M059J (cell line): ENCODE measurements at places on chromosomes 7 and 10. TPM values are rescaled to one million over a fixed set of nuclear protein-coding genes. Genes with fewer than 3 reads are reported as not detected.

GRCh38 chr7:18145160-18145559 is 117.5 kb upstream of the PRPS1L1 start:
- no peak for DNase-seq

DNA sequence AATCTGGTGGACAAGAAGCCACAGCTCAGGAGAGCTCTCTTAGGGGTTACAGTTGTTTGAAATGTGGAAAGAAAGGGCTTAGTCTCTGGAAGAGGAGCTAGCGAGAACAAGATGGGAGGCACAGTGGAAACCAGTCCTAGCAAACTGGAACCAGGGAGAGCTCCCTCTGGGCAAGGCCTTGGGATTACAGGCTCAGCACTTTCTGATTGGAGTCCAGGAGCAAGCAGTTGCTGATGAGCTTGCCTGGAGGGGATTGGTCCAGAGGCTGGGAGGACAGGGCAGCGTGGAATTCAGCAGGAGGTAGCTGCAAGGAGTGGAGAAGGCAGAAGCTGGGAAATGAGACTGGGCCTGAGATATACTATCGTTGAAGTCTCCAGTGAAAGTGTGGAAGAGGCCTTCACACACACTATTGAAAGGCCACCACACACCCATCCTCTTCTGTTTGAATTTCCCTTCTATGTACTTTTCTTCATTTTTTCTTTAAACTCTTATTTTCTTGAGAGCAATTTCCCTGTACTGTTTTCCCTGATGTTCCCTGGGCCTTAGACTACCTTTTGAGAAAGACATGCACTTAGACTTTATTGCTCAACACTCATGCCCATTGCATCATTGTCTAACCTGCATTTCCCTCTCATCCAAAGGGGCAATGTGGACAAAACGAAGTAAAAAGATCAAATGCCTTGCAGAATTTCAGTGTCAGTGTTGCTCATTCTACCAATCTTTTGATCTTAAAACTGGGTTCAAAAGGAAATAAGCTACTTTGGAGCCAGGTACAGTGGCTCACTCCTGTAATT is 57.8 kb upstream of the LANCL2 start:
- DNase-seq, result peak; percentile 35

- DNase-seq, result peak; percentile 20
These were observed 69.0 kb downstream of the PRSS58 start for GRCh38 chr7:142188846-142189245.

DNA sequence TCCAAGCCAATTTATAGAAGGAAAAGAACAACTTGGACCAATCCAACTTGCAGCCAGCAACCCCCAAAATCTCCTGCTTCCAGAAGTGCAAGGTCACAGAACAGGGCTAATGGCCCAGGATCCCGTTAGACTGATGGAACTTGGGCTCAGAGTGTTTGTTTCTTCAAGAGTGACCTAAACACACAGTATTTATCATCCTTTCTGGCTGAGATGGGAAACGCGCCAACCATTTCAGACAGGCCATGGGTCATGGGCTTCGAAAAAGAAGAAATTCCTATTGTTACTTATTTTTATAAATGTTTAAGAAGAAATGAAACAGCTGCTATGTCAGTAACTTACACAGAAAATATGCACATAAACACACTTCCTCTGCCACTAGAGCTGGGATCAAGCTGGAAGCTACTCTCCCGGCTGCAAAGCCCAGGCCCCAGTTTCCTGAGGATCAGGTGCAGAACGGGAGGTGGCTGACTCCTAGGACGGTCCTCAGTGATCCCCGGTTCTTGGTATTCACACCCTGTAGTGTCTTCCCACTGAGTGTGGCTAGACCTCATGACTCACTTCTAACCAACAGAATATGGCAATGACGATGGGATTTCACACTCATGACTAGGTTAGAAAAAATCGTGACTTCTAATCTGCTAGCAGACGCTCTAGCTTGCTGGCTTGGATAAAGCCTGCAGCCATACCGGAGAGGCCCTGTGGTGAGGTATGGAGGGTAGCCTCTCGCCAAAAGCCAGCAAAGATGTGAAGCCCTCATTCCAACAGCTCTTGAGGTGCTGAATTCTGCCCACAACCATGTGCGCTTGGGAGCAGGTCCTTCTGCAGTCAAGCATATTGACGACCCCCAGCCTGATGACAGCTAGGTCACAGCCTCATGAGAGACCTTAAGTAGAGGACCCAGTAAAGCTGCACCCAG is 60.2 kb downstream of the CHST15 start:
- peak; percentile 76 for DNase-seq

DNA sequence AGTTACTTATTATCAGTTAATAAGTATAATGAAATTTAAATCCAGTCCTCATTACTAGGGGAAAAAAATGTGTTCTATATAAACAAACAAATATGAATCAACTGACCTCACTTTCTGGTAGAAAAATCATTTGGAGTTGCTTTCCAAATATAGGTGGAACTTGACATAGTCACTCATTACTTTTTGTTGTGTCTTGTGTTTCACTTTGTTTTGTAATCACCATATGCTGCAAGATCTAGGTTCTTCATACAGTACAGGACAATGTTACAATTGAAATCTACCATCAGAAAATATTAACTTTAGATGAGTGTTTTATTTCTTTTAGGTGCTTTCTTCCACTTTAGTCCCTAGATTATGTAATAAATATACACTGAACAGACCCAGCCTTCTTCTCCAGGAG is 16.9 kb downstream of the TFEC start:
- no peak for DNase-seq

NAT16 gene
- 0.12 TPM in 1 of 2 replicates, not detected in the other for total RNA-seq

DNA sequence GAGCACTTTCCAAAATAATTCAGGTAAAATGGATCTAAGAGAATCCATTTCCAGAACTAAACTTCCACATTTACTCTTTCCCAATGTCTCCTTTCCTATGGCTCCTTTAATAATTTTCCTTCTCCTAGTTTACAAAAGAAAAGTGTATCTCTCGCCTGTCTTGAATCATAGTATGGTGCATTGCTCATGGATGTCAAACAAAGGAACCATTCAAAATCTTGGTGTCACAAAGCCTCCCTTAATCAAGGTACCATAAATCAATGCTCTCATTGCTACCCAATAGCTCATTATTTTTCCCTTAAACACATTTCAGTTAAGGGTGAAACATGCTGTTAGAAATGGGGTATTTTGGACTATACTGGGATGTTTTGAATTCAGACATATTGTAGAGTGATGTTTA is 57.6 kb upstream of the KCNMA1 start:
- no peak for DNase-seq

DNA sequence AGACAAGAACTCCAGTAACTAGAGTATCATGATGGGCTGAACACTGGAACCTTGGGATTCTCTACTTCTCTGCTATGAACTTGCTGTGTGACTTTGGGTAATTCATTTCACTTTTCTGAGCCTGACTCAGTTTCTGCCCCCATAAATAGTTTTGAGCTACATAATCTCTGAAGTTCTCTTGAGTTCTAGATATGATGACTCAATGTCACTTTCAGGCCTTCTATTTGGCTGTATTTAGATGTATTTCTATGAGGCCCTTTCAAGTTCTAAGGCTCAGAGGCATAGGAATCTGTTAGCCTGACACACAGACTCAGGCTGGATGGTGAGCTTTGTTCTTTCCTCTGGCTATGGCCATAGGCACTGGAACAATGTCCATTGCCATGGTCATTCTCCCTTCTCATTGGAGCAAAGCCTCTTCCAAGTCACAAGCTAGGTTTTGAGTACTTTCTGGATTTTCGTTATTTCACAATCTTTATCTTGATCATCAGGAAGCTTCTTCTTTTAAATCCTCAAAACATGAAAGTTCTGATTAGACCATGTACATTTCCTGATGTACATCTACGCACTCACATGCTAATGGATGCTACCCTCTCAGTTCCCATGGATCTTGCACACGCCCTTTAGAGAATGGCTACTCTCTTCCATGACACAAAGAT is 101.6 kb downstream of the TES start:
- no peak for DNase-seq

GRCh38 chr7:33776788-33777187 is 128.6 kb upstream of the BMPER start:
- DNase-seq, result peak; percentile 53

WDFY4 gene
- not detected in 2 replicates for total RNA-seq

DNA sequence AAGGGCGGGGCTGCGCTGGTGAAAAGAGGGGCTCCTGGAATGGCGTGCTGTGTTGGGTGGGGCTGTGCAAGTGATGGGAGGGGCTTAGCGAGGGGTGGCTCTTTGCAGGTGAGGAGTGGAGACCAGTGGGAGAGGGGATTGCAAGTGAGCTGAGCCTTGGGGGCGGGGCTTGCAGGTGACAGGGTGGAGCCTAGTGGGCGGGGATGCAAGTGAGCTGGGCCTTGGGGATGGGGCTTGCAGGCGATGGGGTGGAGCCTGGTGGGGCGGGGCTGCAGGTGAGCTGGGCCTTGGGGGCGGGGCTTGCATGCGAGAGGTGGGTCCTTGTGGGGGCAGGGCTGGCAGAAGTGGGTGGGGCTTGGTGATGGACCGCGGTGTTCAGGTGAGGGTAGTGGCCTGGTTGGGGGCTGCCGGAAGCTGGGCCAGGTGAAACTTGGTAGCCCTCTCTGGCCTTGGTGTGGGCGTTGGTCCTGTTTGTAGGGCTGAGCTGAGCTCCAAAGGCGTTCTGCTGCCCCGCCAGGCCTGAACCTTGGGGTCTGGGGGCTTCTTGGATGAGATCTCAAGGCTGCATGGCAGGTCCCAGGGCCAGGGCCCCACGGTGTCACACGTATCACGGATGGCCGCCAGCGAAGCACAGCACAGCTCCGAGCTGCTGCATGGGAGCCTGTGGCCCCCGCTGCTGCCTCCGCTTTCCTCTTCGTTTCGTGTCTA is 743 bp upstream of the PITRM1 start:
- no peak for DNase-seq

AKR1C3 gene
- total RNA-seq, result 6.2 and 9.6 TPM in 2 replicates

SPAM1 gene
- not detected in 2 replicates for total RNA-seq

DNA sequence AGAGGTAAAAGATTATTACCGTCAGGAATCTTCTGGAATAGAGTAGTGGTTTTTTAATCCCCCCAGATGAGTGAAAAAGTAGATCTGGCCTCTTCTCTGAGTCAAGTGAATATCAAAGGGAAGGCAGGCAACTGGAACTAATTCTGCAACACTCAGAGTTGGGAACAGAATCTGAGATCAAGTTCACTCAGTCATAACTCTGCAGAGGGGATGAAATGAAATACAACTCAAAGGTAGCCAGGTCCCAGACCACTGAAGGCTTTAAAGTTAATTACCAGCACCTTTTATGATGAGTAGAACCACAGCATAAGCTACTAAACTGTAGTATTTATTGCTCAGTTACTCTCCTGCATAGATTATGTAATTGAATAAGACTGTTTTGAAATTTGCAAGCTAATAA is 455.6 kb upstream of the AKR1E2 start:
- DNase-seq, result no peak

ABCB4 gene
- total RNA-seq, result 3.8 and 4.6 TPM in 2 replicates

- no peak for DNase-seq
These were observed 32.3 kb downstream of the PITRM1 start for GRCh38 chr10:3140280-3140679.

DNA sequence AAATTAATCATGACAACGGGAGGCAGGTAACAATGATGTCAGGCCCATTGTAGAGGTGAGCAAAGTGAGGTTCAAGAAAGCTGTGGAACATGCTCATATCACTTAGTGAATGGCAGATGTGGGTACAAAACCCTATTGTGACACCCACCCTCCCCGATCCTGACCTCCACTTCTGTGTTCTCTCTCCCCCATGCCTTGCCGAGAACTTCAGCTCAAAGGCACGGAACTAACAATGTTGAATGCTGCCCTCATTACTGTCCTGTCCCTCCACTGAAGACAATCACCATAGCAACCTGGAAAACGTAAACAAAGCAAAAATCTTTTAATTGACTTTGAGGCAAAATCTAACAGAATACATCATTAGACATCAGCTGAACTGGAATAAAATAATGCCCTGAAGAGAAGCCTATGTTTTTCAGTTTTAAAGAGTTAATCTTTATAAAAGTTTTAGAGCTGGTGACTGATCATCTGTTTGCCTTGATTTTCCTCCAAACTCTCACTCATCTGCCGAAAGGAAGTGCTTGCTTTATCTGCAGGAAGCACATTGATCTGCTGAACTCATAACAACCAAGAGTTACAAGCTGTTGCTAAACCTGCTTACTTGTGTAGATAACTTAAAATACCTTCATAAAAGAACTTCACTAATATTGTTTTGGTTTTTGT is 133.6 kb downstream of the CUBN start:
- DNase-seq, result peak; percentile 80

DNA sequence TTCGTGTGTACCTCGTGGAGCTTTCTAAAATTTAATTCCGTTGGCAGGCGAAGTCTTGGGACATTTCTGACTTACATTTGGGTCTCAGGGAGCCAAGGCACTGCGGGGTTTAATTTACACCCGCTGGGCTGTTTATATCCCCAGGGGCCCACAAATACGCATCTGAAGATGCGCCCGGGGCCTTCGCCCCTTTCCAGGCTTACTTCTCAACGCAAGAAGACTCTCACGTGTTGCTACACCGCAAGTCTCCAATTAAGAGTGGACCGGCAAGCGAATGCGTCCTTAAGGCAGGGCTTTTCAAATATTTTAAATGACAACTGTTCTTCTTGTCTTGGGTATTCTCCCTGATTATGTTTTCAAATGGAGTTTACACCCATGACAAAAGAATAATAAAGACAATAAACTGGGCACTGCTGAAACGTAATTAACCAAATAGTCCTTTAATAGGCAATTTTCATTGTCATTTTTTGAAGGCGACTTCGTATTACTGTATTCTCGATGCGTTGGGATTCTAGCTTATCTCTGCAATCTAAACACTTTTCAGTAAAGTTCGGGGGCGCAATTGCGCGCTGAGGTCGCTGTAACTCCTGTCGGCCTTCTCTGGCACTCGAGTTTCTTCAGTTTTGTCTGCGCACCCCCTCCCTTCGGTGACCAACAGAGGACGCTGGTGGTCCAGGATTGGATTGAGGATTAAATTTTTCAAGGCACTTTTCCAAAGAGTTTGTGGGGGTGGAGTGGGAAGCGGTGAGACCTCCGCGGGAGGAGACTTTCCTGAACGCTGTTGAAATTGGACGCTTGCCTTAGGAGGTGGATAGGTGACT is 837 bp upstream of the IGFBP3 start:
- peak; percentile 68 for DNase-seq

GPRIN2 gene
- 0.10 and 1.6 TPM in 2 replicates for total RNA-seq

OPN1SW gene
- not detected in 2 replicates for total RNA-seq

DNA sequence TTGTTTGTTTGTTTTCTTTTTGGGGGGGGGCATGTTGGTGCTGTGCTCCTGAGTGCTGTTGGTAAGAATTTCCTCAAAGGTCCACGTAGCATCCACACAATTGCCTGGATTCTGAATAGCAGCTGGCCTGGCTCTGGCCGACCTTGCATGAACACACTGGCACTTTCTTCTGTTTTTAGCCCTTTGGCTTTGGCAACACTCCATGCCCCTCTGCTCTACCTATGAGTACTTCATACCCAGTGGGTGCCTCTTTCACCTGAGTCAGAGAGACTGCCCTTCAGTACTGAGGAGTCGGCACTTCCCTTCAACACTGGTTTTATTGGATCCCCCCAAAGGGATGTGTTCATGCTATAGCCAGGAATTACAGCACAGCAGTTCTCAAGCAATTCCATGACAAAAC is 7.2 kb upstream of the NPVF start:
- no peak for DNase-seq

GRCh38 chr7:48158404-48158803 is 12.9 kb upstream of the ABCA13 start:
- DNase-seq, result peak; percentile 63
